ENCODE measurements at places on chromosomes 1 and 21. TPM values are rescaled to one million over a fixed set of nuclear protein-coding genes. Genes with fewer than 3 reads are reported as not detected.
A peak's percentile ranks its signal among the peaks of the same experiment; 100 is the strongest.

- H3K4me1 ChIP-seq: no peaks in the 10 kb centered on the region
- H3K27ac ChIP-seq: no peak overlapping the region
- H3K36me3 ChIP-seq: no peaks in the 10 kb centered on the region
- no peak for DNase-seq
- H3K27me3 ChIP-seq: no peaks in the 10 kb centered on the region
Observed at GRCh38 chr1:156806512-156807440, 9.9 kb downstream of the SH2D2A start.

The GJA9 gene
- total RNA-seq: not detected

The CD1D gene
- total RNA-seq: 1.8 TPM

The RAD54L gene
- total RNA-seq: under 0.01 TPM

- no peak for DNase-seq
- no peaks in the 10 kb centered on the region for H3K4me1 ChIP-seq
- no peaks in the 10 kb centered on the region for H3K36me3 ChIP-seq
- H3K27me3 ChIP-seq: no peaks in the 10 kb centered on the region
- H3K27ac ChIP-seq: no peak overlapping the region
Observed at GRCh38 chr1:125064481-125064880, 3879.7 kb downstream of the SRGAP2C start.

The TFF2 gene
- 1.3 TPM for total RNA-seq

The ABCA4 gene
- under 0.01 TPM for total RNA-seq

The LMOD1 gene
- total RNA-seq: 14.8 TPM

The GPR161 gene
- 6.5 TPM for total RNA-seq

The LYPD8 gene
- not detected for total RNA-seq

DNA sequence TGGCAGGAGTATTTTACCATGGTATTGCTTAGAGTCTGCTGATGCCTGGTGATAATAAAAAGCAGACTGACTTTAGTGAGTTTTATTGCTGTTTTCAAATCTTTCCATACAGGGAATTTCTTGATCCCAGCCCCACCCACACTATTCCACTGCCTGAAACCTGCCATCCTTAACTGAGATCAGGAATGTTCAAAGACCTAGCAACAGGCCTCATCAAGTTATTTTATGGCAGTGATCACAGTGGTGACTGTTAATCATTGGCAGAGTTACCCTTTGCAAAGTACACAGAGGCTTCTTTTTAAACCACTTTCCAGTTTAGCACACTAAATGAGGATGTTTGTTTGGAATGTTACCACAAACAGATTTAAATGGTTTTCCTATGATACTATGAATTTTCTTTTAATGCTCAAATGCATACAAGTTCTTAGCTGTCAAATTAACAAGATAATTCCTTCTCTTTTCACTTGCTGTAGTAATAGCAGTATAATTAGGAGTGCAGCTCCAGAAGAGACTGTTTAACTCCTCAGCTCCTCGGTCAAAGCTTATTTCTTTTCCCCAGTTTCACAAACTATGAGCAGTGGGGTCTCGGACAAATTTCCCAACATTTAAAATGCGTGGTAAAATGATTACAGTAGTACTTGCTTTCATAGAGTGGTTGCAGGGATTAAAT is 69.9 kb upstream of the USP25 start:
- no peak for DNase-seq
- no peaks in the 10 kb centered on the region for H3K27me3 ChIP-seq
- no peak overlapping the region for H3K4me3 ChIP-seq
- peaks cover 18% of the 10 kb centered on the region for H3K4me1 ChIP-seq
- no peaks in the 10 kb centered on the region for H3K36me3 ChIP-seq

The GBP6 gene
- total RNA-seq: not detected

DNA sequence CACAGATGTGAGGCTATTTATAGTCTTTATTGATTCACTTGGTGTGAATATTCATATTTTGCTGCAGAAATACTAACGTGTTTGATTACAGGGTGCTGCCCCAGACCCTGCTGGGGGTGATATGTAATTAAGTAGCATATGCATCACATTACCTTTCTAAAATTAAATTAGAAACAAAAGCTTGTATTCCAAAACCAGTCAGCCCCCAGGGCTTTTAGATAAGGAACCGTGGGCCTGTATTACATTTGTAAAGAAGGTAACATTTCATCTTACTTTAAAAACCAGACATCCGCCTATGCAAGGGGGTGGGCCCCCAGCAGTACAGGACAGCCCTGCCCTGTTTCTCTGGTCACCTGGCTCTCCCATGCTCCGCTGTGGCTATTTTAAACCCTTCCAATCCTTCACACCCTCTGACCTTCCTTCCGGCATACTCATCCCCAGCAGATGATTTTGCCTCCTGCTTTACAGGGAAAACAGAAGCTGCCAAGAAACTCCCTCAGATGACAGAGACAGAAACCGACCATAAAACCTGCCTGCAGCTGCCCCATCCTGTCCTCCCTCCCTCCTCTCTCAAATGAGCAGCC is 22.0 kb upstream of the KCNC4 start:
- H3K4me3 ChIP-seq: no peak overlapping the region
- peaks cover 8% of the 10 kb centered on the region for H3K4me1 ChIP-seq
- DNase-seq: no peak
- H3K27ac ChIP-seq: no peak overlapping the region
- no peaks in the 10 kb centered on the region for H3K36me3 ChIP-seq

The UBASH3A gene
- 0.26 TPM for total RNA-seq

GRCh38 chr1:184424157-184424556 is 37.3 kb downstream of the C1orf21 start:
- H3K27me3 ChIP-seq: no peaks in the 10 kb centered on the region
- no peaks in the 10 kb centered on the region for H3K36me3 ChIP-seq
- peaks cover 18% of the 10 kb centered on the region for H3K4me1 ChIP-seq
- DNase-seq: no peak
- no peak overlapping the region for H3K4me3 ChIP-seq

The CLDN17 gene
- not detected for total RNA-seq

DNA sequence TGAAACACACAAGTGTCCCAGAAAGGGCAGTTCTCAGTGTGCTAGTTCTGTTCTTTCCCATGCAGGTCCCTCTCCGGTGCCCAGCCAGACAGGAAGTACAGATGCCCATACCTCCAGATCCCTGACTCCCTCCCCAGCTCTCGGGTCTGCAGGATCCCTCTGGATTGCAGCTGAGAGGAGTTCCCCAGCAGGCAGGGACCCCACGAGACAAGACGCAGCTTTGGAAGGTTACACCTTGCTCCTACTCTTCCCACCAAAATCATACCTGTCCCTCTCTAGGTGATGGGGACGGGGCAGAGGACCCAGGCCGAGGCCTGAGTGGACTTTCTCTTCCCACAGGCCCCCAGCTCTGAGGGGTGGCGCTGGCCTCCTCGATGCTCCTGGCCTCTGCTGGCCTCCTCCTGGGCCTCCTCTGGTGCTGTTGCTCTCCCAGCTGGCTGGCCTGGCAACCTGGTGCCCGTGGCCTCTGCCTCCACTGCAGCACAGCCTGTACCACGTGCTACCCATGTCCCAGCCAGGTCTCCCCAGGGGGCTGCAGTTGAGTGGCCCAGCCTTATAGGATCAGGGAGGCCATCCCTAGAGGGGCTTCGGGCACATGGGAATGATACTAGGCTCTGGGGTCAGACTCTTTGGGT is 9.4 kb downstream of the LDLRAD2 start:
- no peak overlapping the region for H3K4me3 ChIP-seq
- H3K27ac ChIP-seq: no peak overlapping the region
- no peaks in the 10 kb centered on the region for H3K36me3 ChIP-seq
- H3K4me1 ChIP-seq: no peaks in the 10 kb centered on the region
- DNase-seq: no peak

The MKNK1 gene
- total RNA-seq: 155 TPM

DNA sequence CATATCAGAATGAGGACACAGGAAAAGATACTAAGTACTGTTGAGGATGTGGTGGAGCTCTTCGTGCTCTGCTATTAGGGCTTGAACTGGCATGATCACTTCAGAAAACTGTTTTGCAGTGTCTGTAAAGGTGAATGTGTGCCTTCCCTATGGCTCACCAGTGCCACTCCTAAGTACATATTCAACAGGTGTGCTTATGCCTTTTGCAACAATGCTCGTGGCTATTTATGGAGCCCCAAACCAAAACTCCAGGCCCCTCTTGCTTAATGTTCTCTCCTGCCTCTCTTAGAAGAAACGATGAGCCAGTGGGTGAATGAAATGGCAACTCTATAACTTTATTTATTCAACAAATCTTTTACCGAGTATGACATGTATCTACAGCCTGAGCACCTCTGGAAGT is 70.2 kb downstream of the TAS1R2 start:
- H3K4me3 ChIP-seq: no peak overlapping the region
- no peaks in the 10 kb centered on the region for H3K27me3 ChIP-seq
- no peak overlapping the region for H3K27ac ChIP-seq

DNA sequence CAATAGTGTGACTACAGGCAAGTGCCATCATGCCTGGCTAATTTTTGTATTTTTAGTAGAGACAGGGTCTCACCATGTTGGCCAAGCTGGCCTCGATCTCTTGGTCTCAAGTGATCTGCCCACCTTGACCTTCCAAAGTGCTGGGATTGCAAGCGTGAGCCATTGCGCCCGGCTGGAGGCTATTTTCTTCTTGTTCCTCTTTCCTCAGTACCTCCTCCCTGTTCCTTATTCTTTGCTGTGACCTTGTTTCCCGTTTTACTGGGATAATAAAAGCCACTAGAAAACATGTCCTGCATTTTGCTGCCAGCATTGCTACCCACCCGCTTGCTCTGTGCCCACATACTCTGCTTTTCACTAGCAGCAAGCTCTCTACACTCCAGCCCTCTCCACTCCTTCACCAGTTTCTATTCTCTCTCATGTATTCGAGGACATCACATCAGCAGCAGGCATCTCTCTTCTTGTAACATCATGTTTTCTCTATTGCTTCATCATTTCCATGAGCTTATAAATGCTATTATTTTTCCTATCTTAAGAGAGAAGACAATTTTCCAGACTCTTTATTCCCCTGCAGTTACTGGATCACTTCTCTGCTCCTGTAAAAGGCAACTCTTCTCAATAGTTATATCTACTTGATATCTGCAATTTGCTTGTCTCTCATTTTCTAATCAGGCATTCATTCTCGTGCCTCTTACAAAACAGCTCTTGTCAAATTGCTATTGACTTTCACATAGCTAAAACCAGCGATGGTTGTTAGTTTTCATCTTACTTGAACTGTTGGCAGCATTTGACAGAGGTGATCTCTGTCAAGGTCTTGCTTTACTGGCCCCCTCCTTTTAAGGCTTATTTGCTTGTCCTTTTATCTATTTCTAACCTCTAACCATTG is 34.5 kb upstream of the C21orf91 start:
- no peak for DNase-seq
- no peaks in the 10 kb centered on the region for H3K36me3 ChIP-seq
- H3K27me3 ChIP-seq: no peaks in the 10 kb centered on the region
- H3K4me3 ChIP-seq: no peak overlapping the region

- no peaks in the 10 kb centered on the region for H3K36me3 ChIP-seq
- H3K4me3 ChIP-seq: no peak overlapping the region
- H3K27ac ChIP-seq: no peak overlapping the region
- no peak for DNase-seq
- no peaks in the 10 kb centered on the region for H3K4me1 ChIP-seq
Observed at GRCh38 chr1:235019961-235020360, 108.7 kb downstream of the TOMM20 start.

DNA sequence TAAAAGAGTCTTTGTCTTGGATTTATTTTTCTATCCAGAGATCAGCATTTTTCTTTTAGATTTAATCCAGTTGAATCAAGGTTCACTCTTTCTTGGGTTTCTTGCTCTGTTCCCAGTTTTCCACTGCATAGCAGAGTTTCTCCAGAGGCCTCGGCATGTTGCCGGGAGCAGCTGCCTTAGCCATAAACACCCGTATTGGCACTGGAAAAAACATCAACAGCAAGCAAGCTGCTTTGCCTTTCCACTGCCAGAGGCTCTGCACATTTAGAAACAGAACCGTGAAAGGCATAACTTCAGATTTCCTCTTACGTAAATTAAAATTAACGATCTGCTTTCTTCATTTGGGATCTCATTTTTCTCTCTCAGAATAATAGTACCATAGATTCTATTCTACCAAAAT is 181.8 kb upstream of the L1TD1 start:
- no peaks in the 10 kb centered on the region for H3K4me1 ChIP-seq
- no peaks in the 10 kb centered on the region for H3K36me3 ChIP-seq
- no peak overlapping the region for H3K27ac ChIP-seq
- DNase-seq: no peak
- H3K27me3 ChIP-seq: no peaks in the 10 kb centered on the region
- H3K4me3 ChIP-seq: no peak overlapping the region

DNA sequence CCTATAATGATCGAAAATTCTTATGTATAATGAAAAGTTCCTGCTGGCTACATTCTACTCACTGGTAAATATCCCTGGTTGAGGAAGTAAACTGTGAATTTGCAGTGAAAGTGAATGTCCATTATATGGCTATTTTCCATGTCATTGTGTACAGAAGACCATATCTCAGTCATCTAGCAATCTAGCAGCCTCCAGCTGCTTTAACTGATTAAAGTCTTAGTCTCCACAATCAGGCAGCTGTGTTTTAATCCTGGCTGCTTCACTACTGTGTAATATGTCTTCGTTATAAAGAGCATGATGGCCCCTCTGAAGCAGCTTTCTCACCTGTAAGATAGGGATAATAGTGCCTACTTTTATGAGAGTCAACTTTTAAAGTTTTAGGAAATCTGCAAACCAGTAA is 11.4 kb downstream of the CLCA2 start:
- H3K4me1 ChIP-seq: no peaks in the 10 kb centered on the region
- H3K27me3 ChIP-seq: no peaks in the 10 kb centered on the region

- no peak overlapping the region for H3K27ac ChIP-seq
- H3K36me3 ChIP-seq: no peaks in the 10 kb centered on the region
- no peak for DNase-seq
Observed at GRCh38 chr1:168148916-168149315, 12.2 kb upstream of the GPR161 start.

- H3K36me3 ChIP-seq: no peaks in the 10 kb centered on the region
- H3K4me1 ChIP-seq: no peaks in the 10 kb centered on the region
- H3K27ac ChIP-seq: no peak overlapping the region
- no peaks in the 10 kb centered on the region for H3K27me3 ChIP-seq
- no peak overlapping the region for H3K4me3 ChIP-seq
Observed at GRCh38 chr1:243520831-243521230, 265.0 kb downstream of the SDCCAG8 start.

DNA sequence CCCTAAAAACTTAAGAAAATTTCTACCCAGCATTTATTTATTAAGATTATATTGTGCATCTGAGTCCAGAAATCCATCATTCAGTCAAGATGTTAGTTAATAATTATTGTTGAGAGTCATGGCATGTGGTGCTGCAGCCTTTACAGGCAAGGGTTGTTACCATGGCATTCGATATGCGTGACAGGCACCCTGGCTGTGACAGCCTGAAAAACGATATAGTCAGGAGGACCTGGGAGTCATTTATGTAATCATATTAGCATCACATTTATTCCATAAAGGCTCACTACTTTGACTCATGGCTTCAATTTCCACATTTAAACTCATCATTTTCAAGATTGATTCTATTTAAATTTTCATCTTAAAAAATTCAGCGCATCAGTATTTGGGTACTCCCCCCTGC is 68.0 kb downstream of the CACHD1 start:
- H3K27ac ChIP-seq: peak overlapping the region; percentile 78
- DNase-seq: peak; percentile 46
- no peaks in the 10 kb centered on the region for H3K36me3 ChIP-seq
- H3K4me1 ChIP-seq: peaks cover 50% of the 10 kb centered on the region
- no peaks in the 10 kb centered on the region for H3K27me3 ChIP-seq
- no peak overlapping the region for H3K4me3 ChIP-seq
